Epithelial cell of esophagus (primary cell): ENCODE measurements at places on chromosomes 6 and 20.

DNA sequence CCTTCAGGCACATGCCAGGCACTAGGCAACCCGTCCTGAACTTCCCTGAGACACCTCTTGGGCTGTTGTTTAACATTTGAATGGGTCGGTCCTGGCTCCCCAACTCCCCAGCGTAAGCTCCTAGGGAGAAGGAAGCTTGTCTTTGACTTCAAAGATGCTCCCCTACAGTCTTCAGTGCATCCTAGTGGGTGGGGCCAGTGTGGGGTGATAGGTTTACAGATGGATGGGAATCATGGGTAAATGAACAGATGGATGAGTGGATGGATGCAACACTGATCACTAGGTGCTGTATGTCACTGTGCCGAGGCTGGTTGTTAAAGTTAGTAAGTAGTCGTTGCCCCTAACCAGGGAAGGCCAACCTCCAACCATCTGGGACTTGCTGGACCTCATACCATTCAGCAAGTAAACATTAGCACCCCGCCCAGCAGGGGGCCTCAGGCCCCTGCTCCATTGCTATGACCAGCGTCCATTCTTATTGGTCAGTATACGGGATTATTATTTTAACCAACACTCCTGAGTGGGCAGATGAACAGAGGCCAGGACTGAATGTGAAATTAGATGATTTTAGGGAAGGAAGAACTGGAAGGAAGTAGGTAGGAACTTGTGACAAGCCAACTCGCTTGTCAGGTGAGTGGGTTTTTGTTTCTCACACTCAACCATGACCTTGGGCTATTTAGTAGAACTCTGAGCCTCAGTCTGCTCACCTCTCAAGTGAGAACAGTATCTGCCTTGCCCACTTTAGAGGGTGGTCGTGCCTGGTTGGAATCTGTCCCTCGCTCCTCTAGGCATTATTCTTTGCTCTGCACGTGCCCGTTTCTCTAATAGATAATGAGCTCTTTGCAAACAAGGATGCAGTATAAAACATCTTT lies 82.9 kb upstream of the FOXP4 start:
- peak; percentile 53 for DNase-seq

DNA sequence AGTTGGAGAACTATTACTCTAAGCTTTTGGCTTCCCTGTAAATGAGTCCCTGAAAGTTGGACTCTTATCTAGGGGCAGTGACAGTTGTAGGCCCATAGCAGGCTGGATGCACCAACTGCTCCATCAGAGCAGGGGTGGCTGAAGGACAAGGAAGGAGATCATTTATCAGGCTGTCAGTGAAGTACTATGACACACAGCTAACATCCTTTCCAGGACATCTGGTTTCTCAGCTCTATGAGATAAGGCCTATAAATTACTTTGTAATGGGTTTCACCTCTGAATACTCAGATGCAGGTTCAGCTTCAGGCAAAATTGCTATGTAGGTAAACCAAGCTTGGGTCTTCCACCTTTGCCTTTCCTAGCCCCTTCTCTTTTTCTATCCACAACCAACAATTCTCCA lies 468.5 kb downstream of the KIF16B start:
- DNase-seq = no peak

DNA sequence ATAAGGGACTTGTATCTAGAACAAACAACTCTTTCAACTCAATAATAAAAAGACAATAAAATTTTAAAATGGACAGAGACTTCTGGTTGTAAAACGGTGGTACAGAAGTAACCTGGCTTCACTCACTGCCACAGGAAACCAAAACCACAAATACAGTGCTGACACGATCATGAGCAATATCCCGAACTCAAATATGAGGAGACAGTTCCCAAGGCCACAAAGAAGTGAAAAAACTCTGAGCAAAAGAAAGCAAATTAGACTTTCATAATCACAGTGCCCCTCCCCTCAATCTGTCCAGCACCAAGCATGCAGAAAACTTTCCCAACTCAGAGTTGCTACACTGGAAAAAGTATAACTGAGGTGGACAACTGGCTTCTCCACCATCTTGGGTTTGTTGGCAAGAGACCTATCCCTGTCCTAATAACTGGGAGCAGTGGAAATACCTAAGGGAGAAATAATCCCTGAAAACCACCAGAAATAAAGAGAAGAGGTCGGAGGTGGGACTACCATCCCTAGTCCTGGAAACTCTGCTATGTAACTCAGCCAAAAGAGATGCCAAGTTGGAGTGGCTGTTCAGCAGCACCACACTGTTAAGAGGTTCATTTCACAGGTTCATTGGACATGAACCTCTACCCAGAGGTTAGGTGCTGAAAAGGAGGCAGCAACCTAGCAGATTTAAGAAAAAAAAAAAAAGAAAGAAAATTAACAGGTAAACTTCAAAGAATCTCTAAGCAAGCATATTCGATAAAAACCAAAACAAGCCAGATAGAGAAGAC lies 55.5 kb downstream of the REV3L start:
- peak; percentile 82 for DNase-seq

GRCh38 chr6:1230689-1231605 lies 81.0 kb upstream of the FOXQ1 start:
- peak; percentile 18 for DNase-seq

GRCh38 chr20:26209171-26209941 lies 512.7 kb upstream of the ZNF337 start:
- DNase-seq = peak; percentile 4

GRCh38 chr6:170074435-170074834 lies 216.4 kb downstream of the DLL1 start:
- DNase-seq = no peak
